ENCODE measurements at places on chromosomes 1 and 21. TPM values are rescaled to one million over a fixed set of nuclear protein-coding genes. Genes with fewer than 3 reads are reported as not detected.

The ST3GAL3 gene
- 34.3 TPM for total RNA-seq

The ST6GALNAC3 gene
- total RNA-seq = 34.5 TPM

The CFHR2 gene
- total RNA-seq = not detected

The BROX gene
- total RNA-seq = 27.5 TPM

The KCNA2 gene
- 9.4 TPM for total RNA-seq

The CFHR5 gene
- total RNA-seq = not detected

The SGIP1 gene
- 1.6 TPM for total RNA-seq

The CASP9 gene
- total RNA-seq = 15.5 TPM

The FBXO2 gene
- 6.1 TPM for total RNA-seq

The PLEKHN1 gene
- not detected for total RNA-seq

The SLC9C2 gene
- not detected for total RNA-seq

- no peak for DNase-seq
Measured at GRCh38 chr1:226659641-226660040, 79.4 kb downstream of the ITPKB start.

DNA sequence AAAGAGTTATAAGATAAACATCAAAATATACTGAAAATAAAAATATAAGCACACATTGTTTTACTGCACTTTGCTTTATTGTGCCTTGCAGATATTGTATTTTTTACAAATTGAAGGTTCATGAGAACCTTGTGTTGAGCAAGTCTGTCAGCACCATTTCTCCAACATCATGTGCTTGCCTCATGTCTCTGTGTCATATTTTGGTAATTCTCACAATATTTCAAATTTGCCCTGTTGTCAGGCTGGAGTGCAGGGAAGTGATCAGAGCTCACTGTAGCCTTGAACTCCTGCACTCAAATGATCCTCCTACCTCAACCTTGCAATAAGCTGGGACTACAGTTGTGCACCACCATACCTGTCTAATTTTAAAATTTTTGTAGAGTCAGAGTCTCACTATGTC is 21.3 kb upstream of the CNIH3 start:
- DNase-seq = no peak

DNA sequence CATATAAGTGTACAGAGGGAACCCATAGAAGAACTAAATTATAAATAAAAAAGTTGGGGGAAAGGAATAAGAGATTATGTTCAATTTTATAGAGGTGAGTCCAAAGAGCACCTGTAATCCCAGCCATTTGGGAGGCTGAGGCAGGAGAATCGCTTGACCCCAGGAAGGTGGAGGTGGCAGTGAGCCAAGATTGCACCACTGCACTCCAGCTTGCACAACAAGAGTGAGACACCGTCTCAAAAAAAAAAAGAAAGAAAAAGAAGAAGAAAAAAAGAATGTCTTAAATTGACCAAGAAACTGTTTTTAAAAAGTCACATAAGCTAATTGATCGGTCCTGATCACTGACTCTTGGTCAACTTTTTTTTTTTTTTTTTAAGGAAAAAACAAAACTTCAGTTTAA is 19.1 kb upstream of the ATF3 start:
- DNase-seq = no peak

- DNase-seq = no peak
Measured at GRCh38 chr1:63124666-63125191, 197.6 kb upstream of the FOXD3 start.

GRCh38 chr21:27143476-27143875 is 176.6 kb upstream of the ADAMTS5 start:
- DNase-seq = no peak

DNA sequence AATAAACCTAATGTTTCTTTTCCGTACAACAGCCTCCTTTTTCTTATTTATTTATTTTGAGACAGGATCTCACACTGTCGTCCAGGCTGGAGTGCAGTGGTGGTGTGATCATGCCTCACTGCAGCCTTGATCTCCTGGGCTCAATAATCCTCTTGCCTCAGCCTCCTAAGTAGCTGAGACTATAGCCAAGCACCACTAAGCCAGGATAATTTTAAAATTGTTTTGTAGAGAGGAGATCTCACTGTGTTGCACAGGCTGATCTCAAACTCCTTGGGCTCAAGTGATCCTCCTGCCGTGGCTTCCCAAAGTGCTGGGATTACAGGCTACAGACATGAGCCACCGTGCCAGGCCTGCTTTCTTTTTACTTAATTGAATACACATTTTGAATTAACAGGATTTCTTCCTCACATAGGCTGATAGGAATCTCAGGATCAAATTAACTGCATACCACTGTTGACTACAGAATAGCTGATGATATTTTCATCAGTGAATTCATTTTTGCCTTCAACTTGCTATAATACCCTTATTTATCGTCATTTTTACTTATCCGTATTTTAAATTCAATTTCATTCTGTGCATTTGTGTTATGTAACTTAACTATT is 2010.5 kb downstream of the NCAM2 start:
- DNase-seq = no peak

DNA sequence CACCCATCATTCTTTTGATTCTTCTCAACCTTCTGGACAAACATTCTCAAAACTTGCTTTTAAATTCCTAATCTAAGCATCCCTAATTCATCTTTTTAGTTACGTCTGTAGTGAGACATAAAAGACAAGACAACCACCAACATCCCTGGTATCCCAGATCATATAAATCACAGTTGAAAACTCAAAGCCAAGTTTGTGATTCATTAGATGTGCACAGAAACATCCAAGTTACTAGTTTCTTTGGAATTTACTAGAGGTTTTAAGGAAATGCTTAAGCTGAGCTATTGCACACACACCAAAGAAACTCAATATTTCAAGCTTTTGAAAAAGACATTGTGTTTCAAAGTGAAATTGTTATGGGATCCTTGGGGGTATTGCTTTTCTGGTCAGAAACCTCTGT is 47.6 kb downstream of the ATP6V1G3 start:
- no peak for DNase-seq

DNA sequence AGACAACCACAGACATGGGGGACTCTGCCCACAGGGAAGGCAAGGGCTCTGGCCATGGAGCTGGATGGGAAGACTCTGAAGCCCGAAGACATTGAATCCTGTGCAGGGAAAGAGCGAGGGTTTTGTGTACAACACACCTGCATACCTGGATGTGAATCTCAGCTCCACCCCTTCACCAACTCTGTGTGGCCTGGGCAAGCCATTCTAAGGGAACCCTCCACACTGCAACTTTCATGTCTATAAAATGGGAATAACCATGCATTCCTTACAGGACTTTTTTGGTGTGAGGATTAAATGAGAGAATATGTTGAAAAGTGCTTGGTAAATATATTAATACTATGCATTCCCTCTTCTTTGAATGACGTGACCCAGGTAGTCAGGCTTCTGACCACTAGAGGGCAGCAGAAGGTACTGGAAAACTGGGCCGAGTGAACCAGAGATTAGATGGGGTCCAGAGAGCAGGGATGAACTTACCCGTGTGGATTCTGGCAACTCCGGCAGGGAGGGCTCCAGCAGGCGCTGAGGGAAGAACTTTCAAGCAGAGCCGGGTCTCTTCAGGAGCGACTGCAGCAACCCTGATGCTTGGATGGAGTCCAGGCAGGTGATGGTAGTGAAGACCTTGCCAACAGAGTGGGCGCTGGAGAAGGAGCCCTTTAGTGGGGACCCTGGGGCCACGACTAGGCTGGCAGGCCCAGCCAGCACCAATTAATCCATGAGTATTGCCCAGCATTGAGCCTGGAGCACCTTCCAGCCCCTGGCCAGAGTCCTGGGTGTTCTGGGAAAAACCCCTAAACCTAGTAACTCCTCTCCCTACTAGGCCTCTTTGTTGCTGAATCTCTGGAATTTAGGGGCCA is 834 bp upstream of the ELF3 start:
- no peak for DNase-seq

GRCh38 chr1:24505816-24506215 is 3.2 kb downstream of the RCAN3 start:
- no peak for DNase-seq

- DNase-seq = no peak
Measured at GRCh38 chr1:119071321-119071720, 69.1 kb downstream of the WARS2 start.

DNA sequence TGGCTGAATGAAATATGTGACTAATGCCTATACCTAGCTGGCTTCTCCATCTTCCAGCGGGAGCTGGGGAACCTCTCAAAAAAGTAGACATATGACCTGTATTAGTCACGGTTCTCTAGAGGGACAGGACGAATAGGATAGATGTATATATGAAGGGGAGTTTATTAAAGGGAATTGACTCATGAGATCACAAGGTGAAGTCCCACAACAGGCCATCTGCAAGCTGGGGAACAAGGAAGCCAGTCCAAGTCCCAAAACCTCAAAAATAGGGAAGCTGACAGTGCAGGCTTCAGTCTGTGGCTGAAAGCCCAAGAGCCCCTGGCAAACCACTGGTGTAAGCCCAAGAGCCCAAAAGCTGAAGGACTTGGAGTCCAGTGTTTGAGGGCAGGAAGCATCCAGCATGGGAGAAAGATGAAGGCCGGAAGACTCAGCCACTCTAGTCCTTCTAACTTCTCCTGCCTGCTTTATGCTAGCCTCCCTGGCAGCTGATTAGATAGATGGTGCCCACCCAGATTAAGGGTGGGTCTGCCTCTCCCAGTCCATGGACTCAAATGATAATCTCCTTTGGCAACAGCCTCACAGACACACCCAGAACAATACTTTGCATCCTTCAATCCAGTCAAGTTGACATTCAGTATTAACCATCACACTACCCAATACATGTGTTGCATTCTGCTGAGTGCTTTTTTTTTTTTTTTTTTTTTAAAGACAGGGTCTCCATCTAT is 19.6 kb downstream of the OLIG1 start:
- DNase-seq = no peak

GRCh38 chr1:177902266-177902665 is 67.6 kb downstream of the SEC16B start:
- DNase-seq = no peak

GRCh38 chr1:224801844-224802490 is 127.5 kb upstream of the DNAH14 start:
- no peak for DNase-seq

DNA sequence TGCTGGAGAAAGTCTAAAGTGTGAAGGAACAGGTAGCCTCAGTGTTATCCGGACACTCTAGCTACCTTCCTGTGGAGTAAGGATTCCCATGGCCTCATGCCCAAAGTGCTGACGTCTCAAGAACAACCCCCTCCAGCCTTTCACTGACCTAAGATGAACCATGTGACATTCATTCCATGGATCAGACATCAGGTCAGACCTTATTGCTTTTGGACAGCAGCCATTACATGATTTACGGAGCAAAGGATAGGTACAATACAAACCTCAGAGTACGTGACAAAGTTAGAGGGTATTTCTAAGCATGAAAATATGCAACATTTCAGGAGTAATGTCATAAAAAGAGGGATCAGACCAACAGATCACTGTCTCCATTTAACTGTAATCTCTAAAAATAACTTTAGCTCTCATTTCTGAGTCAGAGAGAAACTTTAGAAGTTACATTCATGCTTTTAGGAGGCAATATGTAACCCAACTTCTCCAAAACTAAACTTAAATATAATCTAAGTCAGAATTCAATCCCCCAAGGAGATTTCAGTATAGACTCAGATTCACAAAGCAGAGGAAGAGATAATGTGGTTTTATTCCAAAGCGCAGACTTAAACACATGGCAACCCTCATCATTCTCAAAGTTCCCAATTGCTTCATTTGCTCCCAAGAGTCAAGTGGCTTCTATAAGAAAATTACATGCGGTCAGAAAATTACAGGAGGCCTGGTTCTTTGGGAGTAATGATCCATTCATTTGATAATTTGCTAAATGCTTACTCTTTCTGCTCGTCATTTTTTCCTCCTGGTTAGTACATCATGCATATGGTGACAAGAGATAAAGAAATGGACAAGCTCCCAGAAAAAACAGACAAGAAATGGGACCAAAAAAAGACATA is 280.4 kb downstream of the SETD4 start:
- no peak for DNase-seq

GRCh38 chr1:236416165-236416564 is 22.1 kb downstream of the EDARADD start:
- no peak for DNase-seq

DNA sequence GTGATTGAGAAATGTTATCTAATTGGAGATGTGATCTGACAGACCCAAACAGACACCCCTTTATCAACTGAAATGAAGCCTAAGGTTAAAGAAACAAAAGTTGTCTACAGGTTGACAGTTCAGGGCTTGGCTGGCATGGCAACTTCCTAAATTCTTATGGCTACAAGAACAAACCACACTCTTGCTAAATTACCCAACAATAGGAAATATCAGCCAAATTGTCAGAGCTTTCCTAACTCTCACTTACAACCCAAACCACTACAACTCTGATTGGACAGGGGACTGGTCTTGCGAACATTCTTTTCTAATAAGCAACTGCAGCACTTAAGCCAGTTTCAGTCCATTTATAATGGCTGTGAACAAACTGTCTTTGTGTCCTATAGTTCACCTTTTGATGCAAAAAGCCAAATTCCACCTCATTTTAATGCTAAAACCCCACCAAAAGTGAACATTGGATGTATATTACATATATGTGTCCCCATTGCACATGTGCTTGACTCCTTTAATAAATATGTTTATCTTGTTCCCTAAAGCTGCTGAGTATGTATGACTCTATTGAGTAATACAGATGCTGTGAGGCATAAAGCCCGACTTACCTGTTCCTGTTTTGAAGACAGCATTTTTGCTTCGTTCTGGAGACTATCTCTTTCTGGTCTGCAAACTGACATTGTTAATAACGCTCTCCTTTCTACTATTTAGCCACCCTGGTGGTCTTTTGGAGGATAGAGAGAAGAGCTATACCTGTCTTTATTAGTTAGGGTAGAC is 101.3 kb upstream of the HMCN1 start:
- DNase-seq = no peak

DNA sequence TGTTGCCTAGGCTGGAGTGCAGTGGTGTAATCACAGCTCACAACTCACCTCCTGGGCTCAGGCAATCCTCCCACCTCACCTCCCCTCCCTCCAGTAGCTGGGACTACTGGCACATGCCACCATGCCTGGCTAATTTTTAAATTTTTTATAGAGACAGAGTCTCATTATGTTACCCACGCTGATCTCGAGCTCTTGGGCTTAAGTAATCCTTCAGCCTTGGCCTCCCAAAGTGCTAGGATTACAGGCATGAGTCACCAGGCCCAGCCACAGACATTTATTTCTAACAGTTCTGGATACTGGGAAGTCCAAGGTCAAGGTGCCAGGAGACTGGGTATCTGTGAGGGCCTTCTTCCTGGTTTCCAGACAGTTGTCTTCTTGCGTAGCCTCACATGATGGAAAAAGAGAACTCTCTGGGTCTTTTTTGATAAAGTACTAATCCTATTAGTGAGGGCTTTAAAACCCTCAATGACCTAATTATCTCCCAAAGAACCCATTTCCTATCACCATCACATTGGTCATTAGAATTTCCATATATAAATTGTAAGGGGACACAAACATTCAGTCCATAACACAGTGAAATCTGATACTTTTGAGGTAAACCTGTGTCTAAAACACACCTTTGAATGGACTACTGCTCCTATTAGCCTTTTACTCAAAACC is 67.9 kb downstream of the PHACTR4 start:
- peak; percentile 77 for DNase-seq

DNA sequence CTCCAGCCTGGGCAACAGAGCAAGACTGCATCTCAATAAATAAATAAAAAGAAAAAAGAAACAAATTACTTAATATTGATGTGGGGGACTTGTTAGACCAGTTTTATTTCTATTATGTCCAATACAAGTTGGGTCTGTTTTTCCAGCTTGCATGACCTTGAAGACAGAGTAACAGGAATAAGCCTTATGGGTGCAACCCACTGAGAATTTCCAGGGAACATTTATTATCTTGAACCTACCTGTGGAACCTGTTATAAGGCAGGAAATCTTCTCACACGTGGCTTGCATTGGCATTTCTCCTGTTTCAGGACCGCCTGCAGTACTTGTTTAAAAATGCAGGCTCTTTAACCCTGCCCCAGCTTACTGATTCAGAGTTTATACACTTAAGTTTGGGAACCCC is 64.0 kb downstream of the ZBTB17 start:
- no peak for DNase-seq
